HFFc6 (cell line): ENCODE measurements at places on chromosomes 4 and X. TPM values are rescaled to one million over a fixed set of nuclear protein-coding genes. Genes with fewer than 3 reads are reported as not detected.
A peak's percentile ranks its signal among the peaks of the same experiment; 100 is the strongest.

- no peak overlapping the region for H3K4me3 ChIP-seq
- H3K27ac ChIP-seq = peak overlapping the region; percentile 62
- H3K36me3 ChIP-seq = peaks cover 51% of the 10 kb centered on the region
- H3K4me1 ChIP-seq = peaks cover 72% of the 10 kb centered on the region
- H3K27me3 ChIP-seq = no peaks in the 10 kb centered on the region
- no peak for DNase-seq
Measured at GRCh38 chr4:138223231-138223910, 18.8 kb downstream of the SLC7A11 start.

- H3K4me1 ChIP-seq = peaks cover 13% of the 10 kb centered on the region
- peak overlapping the region; percentile 35 for H3K4me3 ChIP-seq
- no peak overlapping the region for H3K27ac ChIP-seq
- H3K36me3 ChIP-seq = no peaks in the 10 kb centered on the region
Measured at GRCh38 chr4:26459756-26460530, 30.3 kb downstream of the CCKAR start.

DNA sequence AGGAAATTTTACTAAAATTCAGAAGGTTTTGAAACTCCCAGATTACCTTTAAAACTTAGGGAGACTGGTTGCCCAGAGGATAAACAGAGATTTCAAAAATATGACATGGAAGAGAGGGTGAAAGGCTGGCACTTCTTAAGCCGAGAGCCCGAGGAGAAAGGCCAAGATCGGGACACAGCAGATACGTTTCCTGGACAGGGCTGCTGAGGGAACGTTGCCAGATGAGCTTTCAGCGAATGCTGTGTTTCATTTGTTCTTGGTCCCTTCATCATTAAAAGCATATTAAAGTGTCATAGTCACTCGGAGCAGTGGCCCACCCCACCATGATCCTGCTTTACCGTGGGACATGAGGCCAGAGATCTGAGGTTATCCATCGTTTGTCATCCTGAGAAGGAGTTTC is 37.9 kb upstream of the STOX2 start:
- no peak overlapping the region for H3K27ac ChIP-seq
- no peaks in the 10 kb centered on the region for H3K4me1 ChIP-seq
- peaks cover 20% of the 10 kb centered on the region for H3K27me3 ChIP-seq
- no peaks in the 10 kb centered on the region for H3K36me3 ChIP-seq

- no peak for DNase-seq
- no peak overlapping the region for H3K4me3 ChIP-seq
- no peak overlapping the region for H3K27ac ChIP-seq
Measured at GRCh38 chr4:140243278-140243753, 89.3 kb upstream of the MAML3 start.

- peaks cover 96% of the 10 kb centered on the region for H3K4me1 ChIP-seq
- H3K36me3 ChIP-seq = peaks cover 5% of the 10 kb centered on the region; the same call in 1 of the 2 replicates
- peak overlapping the region; percentile 53; the same call in 1 of the 2 replicates for H3K27ac ChIP-seq
- no peak overlapping the region for H3K4me3 ChIP-seq
- H3K27me3 ChIP-seq = peaks cover 1% of the 10 kb centered on the region; the same call in 1 of the 2 replicates
Measured at GRCh38 chr4:128525992-128526630, 238.5 kb upstream of the PGRMC2 start.

DNA sequence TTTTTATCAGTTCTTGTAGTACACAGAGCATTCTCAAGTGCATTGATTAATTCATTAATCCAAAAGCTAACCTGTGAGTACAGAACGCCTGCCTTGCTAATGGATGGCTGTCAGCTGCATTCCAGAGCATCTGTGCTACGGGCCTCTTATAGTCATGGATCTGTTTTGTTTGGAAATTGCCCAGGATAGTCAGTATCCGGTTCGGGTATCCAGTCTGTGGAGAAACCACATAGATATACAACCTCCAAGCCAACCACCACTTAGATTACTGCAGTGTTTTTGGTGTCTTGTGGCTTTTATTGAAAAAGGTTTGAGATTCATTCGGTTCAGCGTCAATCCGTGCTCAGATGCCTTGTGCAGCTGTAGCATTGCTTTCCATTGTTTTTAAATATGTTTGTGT is 4.0 kb downstream of the LAP3 start:
- no peak for DNase-seq
- no peak overlapping the region for H3K4me3 ChIP-seq
- no peaks in the 10 kb centered on the region for H3K27me3 ChIP-seq
- no peak overlapping the region for H3K27ac ChIP-seq
- peaks cover 14% of the 10 kb centered on the region for H3K4me1 ChIP-seq

- H3K27me3 ChIP-seq = peaks cover 5% of the 10 kb centered on the region
- DNase-seq = no peak
- no peak overlapping the region for H3K27ac ChIP-seq
- no peaks in the 10 kb centered on the region for H3K36me3 ChIP-seq
- no peak overlapping the region for H3K4me3 ChIP-seq
Measured at GRCh38 chrX:136307471-136307870, 6.7 kb downstream of the ADGRG4 start.

GRCh38 chr4:1210971-1211370 is 38.0 kb downstream of the CTBP1 start:
- peaks cover 7% of the 10 kb centered on the region; the same call in 1 of the 2 replicates for H3K36me3 ChIP-seq
- peaks cover 5% of the 10 kb centered on the region; the same call in 1 of the 2 replicates for H3K27me3 ChIP-seq
- no peak overlapping the region for H3K4me3 ChIP-seq
- H3K27ac ChIP-seq = no peak overlapping the region

GRCh38 chrX:40096395-40097091 is 1.2 kb downstream of the BCOR start:
- no peak for DNase-seq
- no peaks in the 10 kb centered on the region for H3K27me3 ChIP-seq
- H3K27ac ChIP-seq = peak overlapping the region; percentile 58
- peaks cover 23% of the 10 kb centered on the region for H3K4me1 ChIP-seq

DNA sequence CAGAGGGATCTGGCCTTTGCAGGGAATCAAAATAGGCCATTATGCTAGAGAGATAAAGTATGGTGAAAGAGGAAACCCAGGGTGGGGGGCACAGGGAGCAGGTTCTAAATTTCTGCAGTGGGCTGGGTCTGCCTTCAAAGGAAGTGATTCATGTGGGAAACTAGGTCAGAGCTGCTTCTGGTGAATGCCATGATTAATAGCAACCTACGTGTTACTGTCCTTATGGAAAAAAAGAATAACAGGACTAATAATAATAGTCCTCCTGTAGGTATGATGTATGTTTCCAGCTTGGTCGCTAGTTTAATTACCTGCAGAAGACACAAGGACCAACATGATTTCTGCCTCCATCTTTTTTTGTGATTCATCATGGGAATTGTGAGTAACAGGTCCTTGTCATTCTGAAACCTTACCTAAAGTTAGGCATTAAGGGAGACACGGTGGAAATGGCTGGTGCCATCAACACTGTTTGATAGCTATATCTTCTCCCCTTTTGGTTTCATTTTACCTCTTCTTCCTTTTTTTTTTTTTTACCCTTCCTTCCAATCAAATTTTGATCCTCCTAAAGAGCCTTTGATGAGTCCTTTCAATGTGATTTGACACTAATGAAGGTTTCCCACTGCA is 180.4 kb downstream of the CPEB2 start:
- peaks cover 7% of the 10 kb centered on the region for H3K27me3 ChIP-seq
- peaks cover 13% of the 10 kb centered on the region; the same call in 1 of the 2 replicates for H3K4me1 ChIP-seq
- no peak for DNase-seq
- H3K4me3 ChIP-seq = no peak overlapping the region

GRCh38 chr4:119238068-119238722 is 25.7 kb downstream of the USP53 start:
- H3K27me3 ChIP-seq = peaks cover 2% of the 10 kb centered on the region; the same call in 1 of the 2 replicates
- peaks cover 71% of the 10 kb centered on the region for H3K4me1 ChIP-seq
- H3K36me3 ChIP-seq = peaks cover 68% of the 10 kb centered on the region
- H3K27ac ChIP-seq = no peak overlapping the region
- no peak for DNase-seq
- H3K4me3 ChIP-seq = no peak overlapping the region

DNA sequence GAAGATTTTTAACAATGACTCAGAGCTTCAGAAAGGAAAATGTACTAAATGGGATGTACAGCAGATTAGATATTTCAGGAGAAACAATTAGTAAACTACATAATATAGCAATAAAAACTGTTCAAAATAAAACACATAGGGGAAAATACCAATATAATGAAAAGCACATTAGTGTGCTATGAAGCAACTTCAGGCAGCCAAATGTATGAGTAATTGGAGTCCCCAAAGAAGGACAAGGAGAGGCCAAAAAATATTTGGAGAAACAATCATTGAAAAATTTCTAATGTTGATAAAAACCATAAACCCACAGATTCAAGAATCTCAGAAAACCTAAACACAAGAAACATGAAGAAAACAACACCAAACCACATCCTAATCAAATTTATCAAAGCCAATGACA is 129.3 kb upstream of the CHRDL1 start:
- no peak overlapping the region for H3K27ac ChIP-seq
- no peak for DNase-seq
- no peak overlapping the region for H3K4me3 ChIP-seq
- H3K36me3 ChIP-seq = no peaks in the 10 kb centered on the region

DNA sequence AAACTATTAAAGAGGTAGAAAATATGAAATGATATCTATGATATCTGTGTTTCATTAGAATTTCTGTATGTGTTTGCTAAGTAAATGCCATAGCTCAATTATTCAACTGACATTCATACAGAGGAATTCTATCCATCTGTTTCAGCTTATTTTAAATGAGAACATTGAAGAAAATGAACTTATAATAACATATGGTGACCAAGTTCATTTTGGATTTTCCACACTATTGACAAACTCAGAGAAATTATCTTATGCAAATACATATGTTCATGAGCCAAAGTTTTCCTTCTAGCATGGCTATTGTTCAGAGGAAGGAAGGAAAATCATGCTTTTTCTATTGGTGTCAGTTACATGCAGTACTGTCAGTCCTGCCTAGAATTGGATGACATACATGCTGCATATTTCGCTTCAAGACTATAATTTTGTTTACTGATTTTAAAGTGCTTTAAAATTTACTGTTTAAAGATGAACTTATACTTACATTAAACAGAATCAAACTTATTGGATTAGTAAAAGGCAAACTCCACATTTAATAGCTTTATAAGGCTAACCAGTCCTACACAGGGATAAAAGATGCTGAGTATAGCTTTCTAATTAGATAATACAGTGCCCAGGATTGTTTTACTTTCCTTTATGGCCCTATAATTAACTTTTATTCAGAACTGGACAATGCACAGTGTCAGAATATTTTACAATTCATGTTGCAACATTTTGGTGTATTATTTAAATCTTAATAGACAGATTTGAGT is 646.2 kb downstream of the TRAM1L1 start:
- no peaks in the 10 kb centered on the region; the same call in 1 of the 2 replicates for H3K27me3 ChIP-seq
- H3K36me3 ChIP-seq = no peaks in the 10 kb centered on the region
- H3K27ac ChIP-seq = no peak overlapping the region
- no peak overlapping the region for H3K4me3 ChIP-seq

Gene C4orf50
- not detected in 3 replicates for total RNA-seq

Gene ARSJ
- 32.0 to 40.6 TPM (median 38.2 TPM) in 3 replicates for total RNA-seq
